ENCODE measurements at places on chromosomes 1 and 21.

- no peak for DNase-seq
Measured at GRCh38 chr1:113396585-113396984, 6.3 kb downstream of the MAGI3 start.

- no peak for DNase-seq
Measured at GRCh38 chr1:97424209-97424608, 496.6 kb downstream of the DPYD start.

DNA sequence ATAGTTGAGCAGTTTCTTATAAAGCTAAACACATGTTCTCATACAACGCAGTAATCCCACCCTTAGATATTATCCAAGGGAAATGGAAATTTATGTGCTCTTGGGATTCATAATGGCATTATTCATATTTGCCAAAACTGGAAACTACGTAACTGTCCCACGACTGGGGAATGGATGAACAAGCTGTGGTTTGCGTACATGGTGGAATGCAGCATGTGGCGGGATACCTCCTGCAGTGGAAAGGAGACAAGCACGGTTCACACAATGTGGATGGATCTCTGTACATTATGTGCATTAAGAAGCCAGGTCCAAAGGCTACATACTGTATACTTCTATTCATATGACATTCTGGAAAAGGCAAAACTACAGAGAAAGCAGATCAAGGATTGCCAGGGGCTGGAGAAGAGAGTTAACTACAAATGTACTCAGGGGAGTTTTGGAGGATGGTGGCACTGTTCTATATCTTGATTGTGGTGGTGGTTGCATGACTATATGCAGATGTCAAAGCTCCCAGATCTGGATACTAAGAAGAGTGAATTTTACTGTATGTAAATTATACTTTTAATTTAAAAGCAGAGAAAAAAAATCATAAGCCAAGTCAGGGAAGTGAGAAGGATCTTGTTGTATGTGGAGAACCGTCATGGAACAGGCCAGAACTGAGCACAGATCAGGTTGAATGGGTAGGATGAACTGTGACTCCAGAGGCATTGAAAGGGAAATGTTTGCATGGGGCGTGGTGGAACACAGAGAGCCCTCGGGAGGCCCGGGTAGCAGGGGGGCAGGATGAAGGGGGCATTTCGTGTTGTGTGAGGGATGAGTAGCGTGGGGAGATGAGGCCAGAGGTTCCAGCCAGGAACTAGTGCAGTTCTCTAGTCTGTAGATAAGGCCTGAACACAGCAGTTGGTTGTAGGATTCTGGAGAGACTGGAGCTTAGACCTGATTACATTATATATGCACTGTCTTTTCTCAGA, 90.7 kb downstream of the GALNT2 start:
- DNase-seq = no peak

DNA sequence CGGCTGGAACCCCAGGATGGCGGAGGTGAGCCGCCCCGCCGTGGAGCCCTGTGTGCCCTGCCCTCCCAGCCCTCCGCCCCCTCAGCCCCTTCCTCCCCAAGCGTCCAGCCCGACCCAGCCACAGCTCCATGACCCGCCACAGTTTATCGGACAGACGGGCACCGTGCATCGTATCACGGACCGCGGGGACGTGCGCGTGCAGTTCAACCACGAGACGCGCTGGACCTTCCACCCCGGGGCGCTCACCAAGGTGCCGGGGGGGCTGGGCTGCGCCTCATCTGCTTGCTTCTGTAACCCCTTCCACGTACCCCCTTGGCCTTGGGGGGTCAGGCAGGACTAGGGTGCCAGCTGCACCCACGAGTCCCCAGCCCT, 6.6 kb upstream of the MMP23B start:
- no peak for DNase-seq

DNA sequence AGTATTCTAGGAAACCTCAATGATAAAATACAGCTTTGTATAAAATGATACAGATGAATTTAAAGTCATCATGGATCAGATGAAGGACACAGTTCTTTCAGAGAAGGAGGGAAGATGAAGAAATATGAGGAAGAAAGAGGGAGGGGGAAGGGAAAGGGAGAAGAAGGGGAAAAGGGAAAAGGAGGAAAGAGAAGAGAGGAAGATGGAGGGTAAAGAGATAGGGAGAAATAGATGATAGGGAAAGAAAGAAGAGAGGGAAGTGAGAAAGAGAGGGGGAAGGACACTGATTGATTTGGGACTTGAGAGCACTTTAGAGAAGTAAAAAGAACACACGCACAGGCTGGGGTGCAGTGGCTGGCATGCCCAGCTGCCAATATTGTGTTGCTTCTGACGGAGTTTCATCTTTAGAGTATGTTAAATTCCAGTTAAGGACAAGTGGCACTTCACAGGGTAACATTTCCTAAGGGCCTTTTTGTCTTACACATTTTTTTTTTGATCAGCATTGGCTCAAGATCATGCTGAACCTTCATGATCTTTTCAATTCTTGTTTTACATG, 235.9 kb upstream of the DMRTA2 start:
- no peak for DNase-seq

DNA sequence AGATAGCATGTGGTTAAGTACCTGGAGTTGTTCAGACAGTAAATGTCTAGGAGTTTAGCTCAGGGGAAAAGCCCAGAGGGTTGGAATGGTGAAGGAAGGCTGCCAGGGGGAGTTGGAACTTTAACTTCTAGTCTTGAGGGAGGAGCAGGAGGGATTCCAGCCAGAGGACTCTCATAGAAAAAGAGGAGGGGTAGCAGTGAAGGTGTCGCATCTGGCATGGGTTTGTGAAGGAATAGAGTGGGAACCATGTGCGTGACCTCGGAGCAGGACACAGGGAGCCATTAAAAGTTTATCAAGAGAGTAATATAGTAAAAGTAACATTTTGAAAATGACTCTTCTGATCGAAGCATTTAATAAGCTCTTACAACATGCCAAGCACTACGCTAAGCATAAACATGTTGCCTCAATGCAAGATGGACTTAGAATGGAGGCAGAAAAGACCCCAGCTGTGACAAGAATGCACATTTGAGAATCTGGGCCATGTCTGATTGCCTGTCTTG, 632.4 kb upstream of the CAMK1G start:
- DNase-seq = no peak

DNA sequence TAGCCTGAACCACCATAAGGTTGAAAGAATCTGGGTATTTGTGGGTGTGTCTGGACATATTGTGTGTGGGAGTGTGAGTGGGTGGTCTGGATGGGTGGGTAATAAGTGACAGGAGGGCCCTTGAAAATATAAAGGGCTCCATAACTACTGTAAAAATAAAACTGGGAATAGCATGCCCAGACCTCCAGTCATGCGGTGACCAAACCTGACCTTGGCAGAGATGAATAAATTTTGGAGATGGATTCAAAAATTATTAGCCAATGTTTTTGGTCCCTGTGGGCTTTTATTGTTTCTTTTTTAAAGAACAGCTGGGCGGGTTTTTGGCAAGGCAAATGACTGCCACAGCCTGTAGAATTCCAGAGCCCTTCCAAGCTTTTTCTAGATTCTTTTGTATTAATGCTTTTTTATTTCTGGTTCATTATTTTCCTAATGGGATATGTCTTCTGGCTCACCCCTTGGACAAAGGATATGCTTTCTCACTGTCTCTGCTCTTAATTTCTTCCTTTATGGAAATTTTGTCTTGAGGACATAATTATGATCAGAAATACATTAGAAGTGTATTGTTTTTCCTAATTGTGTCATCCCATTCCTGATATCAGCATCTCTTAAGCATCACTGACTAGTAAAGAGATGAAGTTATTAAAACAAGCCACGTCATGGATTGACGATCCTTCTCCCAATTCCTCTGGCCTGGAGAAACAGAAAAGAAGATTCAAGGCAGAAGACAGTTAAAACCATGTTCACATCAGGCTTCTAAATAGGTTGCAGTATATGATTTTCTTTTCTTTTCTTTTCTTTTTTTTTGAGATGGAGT, 69.5 kb downstream of the NTMT2 start:
- DNase-seq = no peak

GRCh38 chr1:157019457-157019856, 26.1 kb downstream of the ARHGEF11 start:
- no peak for DNase-seq

GRCh38 chr1:215321802-215322201, 239.3 kb downstream of the KCNK2 start:
- DNase-seq = no peak

DNA sequence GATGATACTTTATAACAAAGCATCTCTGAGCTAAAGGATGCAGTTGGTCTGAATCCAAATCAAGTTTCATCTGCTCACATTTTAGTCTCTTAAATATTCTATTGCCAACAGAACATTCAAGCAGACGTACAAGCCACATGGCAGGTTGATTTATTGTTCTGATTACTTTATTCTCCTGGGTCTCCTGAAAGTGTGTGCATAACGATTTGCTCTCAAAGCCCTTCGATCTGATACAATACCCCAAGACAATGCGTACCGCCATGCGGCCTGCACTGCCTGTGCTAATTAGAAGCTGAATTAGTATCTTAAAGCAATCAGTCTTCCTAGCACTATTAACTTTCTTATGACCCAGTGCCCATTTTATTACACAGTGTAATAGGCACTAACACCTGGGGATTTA, 56.9 kb downstream of the FHAD1 start:
- no peak for DNase-seq

DNA sequence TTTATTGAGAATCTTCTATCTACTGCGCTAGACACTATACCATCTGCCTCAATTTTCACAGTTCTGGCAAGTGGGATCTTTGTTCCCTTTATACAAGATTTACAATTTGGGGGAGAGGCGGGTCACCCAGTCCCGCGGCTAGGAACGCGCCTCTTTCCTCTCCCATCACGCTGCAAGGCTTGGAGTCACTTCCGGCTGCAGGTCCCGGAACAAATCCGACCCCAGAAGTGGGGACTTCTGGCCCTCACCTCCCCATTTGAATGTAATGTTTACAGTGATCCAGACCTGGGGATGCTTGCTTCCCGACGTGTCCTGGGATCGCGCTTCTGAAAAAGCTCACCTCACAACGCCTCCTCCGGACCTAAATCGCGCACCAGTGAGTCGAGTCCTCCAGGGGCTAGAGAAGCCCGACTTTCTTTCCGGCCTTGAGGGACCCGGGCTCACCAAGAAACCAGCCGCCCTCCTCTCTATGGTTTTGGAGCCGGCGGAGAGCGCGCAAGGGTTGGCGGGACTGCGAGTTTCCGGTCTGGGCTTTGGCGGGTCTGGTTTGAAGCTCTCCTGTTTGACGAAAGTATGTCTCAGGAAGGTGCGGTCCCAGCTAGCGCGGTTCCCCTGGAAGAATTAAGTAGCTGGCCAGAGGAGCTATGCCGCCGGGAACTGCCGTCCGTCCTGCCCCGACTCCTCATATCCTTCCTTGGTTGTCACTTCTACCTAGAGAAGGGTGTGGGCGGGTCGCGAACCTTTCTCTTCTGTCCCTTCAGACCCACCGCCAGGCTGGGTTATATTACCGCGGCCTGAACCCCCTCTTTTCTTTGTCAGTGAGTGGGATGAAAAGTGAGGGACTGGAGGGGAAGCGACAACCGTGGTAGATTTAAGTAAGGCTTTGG, at the start of gene METTL18:
METTL18 (minus strand) TSS at position 378 of the 887 bp plus-strand sequence. CDS start 1,212 bp downstream, outside the sequence.
- DNase-seq = peak; percentile 83

DNA sequence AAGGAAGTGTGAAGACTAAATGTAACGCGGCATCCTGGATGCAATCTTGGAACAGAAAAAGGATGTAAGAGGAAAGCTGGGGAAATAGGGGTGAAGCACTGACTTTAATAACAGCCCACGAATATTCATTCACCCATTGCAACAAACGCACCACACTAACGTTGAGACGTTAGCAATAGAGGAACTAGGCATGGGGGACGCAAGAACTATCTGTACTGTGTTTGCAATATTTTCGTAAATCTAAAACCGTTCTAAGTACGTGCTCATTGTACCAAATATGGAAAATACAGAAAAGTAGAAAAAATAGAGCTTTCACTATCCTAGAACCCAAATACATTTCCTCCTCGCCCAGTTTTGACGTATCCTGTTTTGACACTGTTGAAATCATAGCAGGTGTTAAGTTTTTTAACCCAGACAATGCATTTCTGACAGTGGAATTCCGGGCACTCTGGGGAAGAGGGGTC, 3.9 kb downstream of the LAPTM5 start:
- DNase-seq = no peak

GRCh38 chr1:58850636-58851035, 66.8 kb upstream of the JUN start:
- no peak for DNase-seq

GRCh38 chr1:35726450-35727433, 8.1 kb upstream of the C1orf216 start:
- DNase-seq = peak; percentile 31

GRCh38 chr1:155645034-155645598, 35.1 kb downstream of the MSTO1 start:
- no peak for DNase-seq

- DNase-seq = no peak
Measured at GRCh38 chr1:205077158-205077933, 6.9 kb downstream of the TMEM81 start.

DNA sequence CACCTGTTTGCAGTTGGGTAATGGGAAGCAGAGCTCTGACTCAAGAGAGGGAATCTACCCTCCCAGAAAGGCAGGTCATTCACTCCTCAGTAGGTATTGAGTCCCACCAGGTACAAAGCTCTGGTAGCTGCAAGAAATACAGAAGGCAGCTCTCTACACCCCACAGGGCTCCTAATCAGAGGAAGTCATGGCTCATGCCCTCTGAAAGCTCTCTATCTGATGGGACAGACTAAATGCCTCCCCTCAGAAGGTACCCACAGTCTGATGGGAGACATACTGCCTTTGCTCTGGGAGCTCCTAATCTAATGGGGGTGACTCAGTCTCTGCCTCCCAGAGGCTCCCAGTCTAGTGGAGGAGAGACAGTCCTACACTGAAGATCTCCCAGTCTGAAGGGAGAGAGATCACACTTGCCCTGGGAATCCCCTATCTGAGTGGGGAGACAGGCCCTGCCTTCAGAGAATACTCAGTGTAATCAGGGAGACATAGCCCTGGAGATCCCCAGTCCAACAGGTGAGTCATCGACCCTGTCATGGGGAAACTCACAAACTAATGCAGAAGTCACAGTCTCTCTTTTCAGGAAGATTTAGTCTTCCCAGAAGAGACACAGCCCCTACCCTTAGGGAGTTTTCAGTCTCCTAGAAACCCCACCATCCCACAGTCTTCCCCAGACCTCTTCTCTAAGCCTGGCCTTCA, 23.7 kb downstream of the CAMK1G start:
- DNase-seq = no peak

DNA sequence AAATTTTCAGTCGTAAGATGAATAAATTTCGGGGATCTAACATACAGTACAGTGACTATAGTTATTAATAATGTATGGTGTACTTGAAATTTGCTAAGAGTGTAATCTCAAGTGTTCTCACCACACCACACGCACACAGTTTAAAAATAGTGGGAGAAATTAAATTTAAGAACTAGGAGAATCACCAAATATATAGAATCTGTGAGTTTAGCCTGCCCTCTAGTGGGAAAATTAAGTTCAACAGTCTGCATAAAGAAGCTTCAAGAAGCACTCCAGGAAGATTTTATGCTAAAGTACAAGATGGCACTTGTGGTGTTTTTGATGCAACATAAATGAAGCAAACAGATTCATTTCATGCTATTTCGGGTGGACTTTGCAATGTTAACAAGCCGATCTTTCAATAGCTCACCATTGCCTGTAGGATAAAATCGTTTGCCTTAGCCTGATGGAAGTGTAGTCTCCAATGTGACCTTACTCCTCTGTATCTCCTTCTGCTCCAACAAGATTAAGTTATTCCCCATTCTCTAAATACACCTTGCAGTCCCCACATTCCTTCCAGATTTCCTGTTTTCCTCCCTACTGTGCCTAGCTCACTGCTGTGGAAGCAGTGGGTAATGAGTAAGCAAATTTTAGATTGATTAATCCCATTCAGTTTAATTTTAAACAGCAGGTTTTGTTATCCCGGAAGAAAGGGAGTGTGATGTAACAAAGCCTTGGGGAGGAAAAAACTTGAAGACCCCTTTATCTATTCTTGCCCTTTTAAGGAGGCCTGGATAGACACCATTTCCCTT, 8.7 kb upstream of the PIK3C2B start:
- DNase-seq = no peak

GRCh38 chr1:20413136-20413775, 72.8 kb downstream of the CAMK2N1 start:
- DNase-seq = no peak

All from amygdala (tissue), 56 donors.